ENCODE measurements at places on chromosomes 16 and 17.
A peak's percentile ranks its signal among the peaks of the same experiment; 100 is the strongest.

DNA sequence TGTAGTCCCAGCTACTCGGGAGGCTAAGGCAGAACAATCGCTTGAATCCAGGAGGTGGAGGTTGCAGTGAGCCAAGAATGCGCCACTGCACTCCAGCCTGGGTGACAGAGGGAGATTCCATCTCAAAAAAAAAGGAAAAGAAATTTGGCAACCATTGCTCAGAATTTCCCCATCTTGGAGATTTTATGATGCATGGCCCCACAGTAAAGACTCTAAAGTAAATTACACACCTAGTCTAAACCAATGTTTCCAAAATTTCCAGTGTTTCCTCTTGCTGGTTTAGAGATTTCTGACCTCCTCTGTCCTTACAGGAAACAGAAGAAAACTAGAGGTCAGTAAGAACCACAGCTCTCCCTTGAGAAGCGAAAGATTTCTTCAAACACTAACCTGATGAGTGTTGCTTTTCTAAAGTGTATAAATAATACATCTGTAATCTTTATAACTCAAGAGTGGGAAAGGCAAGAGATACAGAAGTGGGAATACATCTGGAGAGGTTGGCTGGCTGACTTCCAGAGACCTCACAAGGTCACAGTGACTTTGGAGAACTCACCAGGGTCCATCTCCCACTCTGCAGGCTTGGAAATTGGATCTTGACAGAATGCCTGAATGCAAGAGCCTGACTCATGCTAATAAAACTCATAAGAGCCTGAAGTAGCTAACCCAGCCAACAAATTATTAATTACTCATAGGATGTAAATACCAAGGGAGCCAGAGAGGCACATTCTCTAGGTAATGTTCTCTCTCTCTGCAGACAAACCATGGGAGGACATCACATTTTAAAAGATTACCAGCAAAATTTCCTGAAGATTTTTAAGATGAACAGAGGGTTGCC, 8.8 kb downstream of the ADAT1 start:
- DNase-seq = no peak

DNA sequence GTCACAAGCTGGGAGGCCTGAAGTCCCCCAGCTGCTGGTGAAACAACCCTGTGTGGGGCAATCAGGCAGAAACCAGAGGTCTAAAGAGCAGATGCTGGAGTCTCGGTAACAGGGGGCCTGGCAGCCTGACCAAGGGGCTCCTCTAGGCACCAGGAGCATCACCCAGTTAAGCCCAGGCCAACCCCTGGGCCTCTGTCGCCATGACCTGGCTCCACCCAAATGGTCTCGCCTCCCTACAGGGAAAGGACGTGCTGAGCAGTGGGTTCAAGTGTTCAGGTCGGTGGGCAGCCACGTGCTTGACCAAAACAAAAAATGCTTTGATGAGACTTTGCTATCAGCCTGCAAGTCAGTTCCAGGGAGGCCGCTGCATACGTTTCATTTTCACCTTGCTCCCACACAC, 240.3 kb downstream of the ZNF423 start:
- DNase-seq = no peak

DNA sequence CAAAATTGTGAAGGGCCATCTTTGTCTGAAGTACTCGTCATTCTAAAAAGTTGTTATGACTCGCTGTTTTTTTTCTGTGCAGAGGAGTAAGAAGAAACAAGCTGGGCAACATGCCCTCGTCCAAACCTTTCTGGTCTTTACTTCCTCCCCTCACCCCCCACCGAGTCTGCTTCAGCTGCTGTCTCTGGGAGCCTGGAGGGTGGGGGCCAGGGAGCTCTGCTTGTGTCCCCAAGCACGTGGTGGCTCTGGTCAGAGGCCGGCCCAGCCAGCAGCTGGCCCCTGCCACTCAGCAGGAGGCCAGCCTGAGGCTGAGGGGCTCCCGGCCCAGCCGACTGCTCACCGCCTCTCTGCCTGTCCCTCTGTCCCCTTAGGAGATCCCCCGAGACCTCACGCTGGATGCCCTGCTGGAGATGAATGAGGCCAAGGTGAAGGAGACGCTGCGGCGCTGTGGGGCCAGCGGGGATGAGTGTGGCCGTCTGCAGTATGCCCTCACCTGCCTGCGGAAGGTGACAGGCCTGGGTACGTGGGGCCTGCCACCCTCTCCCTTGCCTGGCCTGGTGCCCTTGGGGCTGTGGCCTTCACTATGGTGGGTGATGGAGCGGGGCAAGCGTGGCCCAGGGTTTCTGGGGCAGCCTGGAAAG, 53.7 kb upstream of the LGALS9 start:
- DNase-seq = no peak

- no peak for DNase-seq
These were observed 3.7 kb downstream of the PRSS8 start for GRCh38 chr16:31131841-31132271.

DNA sequence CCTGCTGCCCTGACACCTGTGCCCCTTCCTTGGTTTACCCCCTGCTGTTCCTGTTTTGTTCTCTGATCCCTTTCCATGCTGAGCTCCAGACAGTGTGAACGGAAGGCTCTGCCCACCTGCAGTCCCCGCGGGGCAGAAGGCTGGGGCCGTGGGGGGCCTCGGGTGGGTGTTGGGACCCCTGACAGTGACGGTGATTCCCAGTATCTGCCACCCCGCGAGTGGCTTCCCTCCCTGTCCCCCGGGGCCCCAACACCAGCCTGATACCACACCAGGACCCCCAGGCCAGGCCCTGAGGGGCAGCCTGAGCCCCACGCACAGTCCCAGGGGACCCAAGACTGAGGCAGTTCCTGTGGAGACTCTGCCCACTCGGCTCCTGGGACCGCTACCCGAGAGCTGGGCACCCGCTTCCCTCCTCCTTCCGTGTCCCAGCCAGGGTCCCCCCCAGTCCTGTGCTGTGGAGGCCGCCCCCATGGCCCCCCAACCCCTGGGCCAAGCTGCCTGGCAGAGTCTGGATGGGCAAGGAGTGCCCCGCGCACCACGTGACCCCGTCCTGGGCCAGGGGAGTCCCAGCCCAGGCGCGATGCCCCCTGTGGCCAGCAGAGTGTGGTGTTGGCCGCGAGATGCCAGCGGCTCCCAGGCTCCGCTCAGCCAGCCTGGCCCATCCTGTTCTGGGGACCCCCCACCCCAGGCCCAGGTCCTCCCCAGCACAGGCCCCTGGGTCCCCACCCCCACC, 10.0 kb upstream of the C1QTNF8 start:
- DNase-seq = peak; percentile 9

GRCh38 chr16:68991075-68991474, 114.4 kb upstream of the HAS3 start:
- no peak for DNase-seq

DNA sequence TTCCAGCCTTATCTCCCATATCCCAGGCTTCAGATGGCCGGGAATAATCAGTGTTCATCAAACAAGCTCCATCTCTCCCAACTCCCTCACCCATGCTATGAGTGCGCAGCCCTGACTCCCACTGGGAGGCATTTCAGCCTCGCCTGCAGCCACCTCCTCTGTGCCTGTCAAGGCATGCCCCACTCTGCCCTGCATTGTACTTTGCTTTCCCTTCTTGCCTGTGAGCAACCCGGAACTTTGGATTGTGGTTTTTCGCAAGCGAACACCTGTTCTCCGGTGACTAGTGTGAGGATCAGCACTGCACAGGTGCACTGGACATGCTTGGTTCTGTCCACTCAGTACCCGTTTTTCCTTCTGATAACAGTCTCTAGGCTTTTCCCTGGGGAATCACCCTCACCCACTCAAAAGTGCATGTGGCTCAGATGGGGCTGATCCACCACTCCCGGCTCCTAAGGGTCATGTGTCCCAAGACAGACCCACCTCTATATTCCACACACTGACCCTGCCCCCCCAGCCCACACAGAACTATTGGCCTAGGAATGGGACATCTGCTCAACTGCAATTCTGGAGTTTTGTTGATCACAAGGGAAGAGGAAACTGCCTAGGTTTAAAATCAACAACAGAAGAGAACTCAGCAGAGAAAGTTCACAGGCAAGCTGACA, 9.1 kb downstream of the CHST6 start:
- no peak for DNase-seq

- no peak for DNase-seq
These were observed 169.5 kb downstream of the VPS53 start for GRCh38 chr17:545156-545555.

GRCh38 chr17:61047515-61047914, 352.1 kb upstream of the TBX2 start:
- no peak for DNase-seq

- no peak for DNase-seq
These were observed 9.8 kb upstream of the CD300E start for GRCh38 chr17:74633326-74633725.

- no peak for DNase-seq
These were observed 709 bp downstream of the RAB34 start for GRCh38 chr17:28716740-28717577.

GRCh38 chr17:2594722-2595599, 1.5 kb downstream of the PAFAH1B1 start:
- no peak for DNase-seq

GRCh38 chr17:39612291-39612894, 4.7 kb upstream of the NEUROD2 start:
- DNase-seq = no peak

- DNase-seq = peak; percentile 64
These were observed 3.0 kb downstream of the UBALD2 start for GRCh38 chr17:76268015-76268749.

- peak; percentile 81 for DNase-seq
These were observed 48.4 kb upstream of the KDM8 start for GRCh38 chr16:27154705-27155521.

GRCh38 chr17:21418446-21419298, 42.5 kb downstream of the KCNJ12 start:
- DNase-seq = no peak

GRCh38 chr17:8955021-8955959, 10.2 kb downstream of the PIK3R5 start:
- no peak for DNase-seq

- no peak for DNase-seq
These were observed 943 bp downstream of the DYNC1LI2 start for GRCh38 chr16:66750279-66751052.

DNA sequence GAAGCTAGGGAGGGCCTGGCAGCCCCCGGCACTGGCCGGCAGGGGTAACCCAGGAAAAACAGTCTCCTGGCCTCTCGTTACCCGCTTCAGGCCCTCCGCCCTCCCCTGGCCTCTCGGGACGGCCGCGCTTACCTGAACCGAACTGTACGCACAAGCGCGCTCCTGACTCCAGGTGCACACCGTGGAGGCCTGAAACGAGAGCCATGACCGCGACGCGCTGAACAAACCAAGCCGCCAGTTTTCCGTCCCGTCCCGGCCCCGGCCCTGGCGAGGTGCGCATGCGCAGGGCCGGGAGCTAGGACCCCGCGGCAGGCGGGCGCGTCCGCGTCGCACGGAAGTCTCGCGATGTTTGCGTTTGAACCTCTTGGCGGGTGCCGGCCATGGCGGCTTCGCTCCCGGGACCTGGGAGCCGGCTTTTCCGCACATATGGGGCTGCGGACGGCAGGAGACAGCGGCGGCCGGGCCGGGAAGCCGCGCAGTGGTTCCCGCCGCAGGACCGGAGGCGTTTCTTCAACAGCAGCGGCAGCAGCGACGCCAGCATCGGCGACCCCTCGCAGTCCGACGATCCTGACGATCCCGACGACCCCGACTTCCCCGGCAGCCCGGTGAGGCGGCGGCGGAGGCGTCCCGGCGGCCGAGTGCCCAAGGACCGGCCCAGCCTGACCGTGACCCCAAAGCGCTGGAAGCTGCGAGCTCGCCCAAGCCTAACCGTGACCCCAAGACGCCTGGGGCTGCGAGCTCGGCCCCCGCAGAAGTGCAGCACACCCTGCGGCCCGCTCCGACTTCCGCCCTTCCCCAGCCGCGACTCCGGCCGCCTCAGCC, at the start of gene HASPIN:
TSS of gene HASPIN (plus strand) at position 348 of the 822 bp plus-strand sequence. CDS start at position 381, 33 bp downstream.
- DNase-seq = peak; percentile 90

- no peak for DNase-seq
These were observed 1.8 kb downstream of the PLLP start for GRCh38 chr16:57282510-57283213.

DNA sequence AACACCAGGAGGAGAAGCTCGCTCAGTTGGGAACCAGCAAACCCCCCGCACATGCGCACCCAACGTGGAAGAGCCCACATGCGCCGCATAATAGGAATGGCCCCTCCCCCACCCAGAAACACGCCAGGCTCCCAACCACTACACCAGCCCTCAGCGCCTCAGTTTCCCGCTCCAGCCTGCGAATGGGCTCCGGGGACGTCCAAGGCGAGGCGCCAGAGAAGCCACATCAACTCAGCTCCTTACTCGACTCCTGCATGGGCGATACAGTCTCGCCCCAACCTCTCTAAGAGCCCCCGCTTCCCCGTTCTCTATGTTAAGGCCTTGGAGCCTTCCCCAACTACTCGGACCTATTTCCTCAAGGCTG, 504 bp downstream of the SRSF1 start:
- peak; percentile 64 for DNase-seq

DNA sequence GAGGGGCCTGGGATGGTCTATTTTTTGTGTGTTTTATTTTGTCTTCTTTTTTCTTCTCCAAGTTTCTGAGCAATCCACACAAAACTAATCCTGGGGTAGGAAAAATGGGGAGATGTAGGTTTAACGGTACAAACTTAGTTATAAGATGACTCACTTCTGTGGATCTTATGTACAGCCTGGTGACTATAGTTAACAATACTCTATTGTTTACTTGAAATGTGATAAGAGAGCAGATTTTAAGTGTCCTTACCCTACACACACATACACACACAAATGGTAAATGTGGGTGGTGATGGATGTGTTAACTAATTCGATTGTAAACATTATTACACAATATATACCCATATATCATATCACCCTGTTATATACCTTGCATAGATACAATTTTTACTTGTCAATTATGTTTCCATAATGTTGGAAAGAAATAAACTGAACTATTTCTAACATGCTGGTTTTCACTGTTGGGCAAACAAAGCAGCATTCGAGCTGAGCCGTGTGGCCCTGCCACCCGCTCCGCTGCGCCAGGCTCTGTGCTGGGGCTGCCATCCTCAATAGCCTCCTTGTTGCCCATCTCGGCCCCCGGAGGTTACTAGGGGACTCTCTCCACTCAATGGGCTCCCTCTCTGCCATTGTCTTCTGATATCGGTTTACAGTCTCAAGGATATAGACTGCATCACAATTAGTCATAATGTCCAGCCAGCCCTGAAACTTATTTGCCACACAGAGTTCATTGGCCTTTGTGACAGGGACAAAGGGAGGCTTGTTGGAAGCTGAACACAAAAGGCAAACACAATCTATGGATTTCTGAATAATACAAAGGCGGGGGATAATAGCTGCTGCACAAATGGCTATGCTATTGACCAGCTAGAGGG, 380.3 kb upstream of the MAF start:
- DNase-seq = no peak

- no peak for DNase-seq
These were observed 339 bp downstream of the N4BP1 start for GRCh38 chr16:48609652-48610029.

GRCh38 chr17:10337136-10337535, 35.7 kb downstream of the MYH13 start:
- no peak for DNase-seq

DNA sequence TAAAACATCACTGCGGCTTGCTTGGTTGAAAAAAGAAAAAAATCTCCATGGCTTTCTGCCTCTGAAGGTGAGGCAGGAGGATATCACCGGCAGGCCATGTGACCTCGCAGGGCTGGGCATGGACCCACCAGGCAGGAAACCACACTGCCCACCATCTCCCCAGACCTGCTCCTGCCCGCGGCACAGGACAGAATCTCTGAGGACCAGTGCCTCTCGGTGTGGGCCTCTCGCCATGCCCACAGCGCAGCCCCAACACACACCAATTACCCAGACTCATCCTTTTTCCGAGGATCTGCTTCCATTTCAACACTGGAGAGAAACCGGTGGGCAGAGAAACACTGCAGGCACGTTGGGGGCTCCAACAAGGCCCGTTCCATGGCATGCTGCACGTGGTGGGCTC, 16.2 kb downstream of the DNASE1 start:
- DNase-seq = no peak

Measured in CD8-positive, alpha-beta T cell (primary cell).